ENCODE measurements at places on chromosomes 3 and 15.
A peak's percentile ranks its signal among the peaks of the same experiment; 100 is the strongest.

- no peak for DNase-seq
Measured at GRCh38 chr3:82783194-82783593, 1021.7 kb upstream of the GBE1 start.

DNA sequence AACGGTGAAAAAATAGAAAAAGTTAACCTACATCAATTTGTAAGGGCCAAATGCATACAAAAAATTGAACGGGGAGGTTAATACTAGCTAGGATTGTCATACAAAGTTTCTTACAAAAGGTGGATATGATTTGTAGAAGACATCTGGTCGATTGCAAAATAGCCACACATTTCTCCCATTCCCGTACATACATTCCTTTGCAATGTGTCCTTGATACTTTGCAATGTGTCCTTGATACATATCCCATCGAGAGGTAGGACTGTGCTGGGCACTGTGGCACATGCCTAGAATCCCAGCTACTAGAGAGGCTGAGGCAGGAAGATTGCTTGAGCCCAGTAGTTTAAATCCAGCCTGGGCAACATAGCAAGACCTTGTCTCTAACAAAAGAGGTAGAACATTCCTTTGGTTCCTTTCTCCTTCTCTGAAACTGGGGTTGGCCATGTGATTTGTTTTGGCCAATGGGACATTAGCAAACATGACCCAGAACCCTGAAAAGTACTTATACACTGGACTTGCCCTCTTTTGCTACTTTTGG, 9.5 kb downstream of the TTBK2 start:
- no peak for DNase-seq

GRCh38 chr3:32460031-32460749, 42.5 kb downstream of the CMTM6 start:
- DNase-seq, result no peak

DNA sequence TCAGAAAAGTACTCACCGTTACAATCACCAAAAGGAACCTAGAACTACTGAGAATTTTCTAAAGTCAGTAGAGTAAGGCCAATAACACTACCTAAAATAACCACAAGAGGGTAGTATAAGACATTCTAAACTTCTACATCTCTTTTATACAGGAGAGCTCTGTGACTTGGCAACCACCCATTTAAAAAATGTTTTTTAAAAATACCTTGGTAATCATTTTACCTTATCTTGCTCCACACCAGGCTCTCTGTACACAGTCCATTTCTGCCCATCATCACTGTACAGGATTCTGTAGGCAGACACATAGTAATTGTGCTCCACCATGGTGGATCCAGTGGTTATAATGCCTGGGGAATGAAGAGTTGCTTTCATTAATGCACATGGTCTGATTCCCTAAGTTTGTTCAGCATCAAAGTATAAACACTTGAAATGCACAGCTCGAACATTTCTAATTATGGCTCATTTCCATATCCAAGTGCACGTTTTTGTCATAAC, 54.5 kb downstream of the ST3GAL6 start:
- DNase-seq, result no peak

DNA sequence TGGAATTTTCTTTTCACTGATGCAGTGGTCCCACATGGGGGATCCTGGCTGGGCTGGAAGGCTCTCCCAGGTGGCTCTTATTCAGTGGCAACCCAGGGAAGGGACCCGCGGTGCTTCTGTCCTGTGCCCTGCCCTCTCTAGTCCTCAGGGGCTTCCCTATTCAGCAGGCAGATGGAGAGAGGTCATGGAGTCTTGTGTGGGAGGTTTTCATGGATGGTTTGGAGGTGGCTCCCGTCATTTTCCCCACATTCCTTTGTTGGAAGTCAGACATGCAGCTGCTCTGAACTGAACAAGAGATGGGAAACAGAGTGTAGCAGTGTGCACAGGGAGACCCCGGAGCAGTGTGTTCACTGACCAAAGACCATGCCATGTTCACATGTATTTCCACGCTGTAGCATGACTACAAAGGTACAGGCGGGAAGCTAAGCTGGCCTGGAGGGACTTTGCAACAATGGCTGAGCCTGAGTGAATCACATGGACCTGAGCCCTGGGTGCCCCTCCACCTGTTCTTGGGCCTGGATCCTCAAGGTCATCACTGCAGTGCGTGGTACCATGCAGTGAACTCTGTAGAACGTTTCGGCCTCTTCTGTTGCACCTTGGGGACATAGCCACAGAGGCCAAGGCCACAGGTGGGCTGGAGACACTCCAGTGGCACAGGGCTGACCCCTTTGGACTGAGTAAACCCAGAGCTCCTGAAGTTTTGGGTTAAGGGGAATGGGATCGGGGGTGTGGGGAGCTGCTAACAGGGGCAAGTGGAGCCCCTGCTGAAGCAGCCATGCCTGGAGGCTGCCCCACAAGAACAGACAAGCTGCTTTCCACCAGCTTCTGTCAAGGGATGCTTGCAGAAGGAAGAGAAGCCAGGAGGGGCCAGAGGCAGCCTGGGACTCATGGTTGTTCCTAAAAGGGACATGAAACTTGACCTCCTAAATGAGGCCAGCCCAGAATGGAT, 123.0 kb downstream of the ASB7 start:
- peak; percentile 45 for DNase-seq

GRCh38 chr15:92796161-92796611, 103.9 kb upstream of the CHD2 start:
- DNase-seq, result no peak

DNA sequence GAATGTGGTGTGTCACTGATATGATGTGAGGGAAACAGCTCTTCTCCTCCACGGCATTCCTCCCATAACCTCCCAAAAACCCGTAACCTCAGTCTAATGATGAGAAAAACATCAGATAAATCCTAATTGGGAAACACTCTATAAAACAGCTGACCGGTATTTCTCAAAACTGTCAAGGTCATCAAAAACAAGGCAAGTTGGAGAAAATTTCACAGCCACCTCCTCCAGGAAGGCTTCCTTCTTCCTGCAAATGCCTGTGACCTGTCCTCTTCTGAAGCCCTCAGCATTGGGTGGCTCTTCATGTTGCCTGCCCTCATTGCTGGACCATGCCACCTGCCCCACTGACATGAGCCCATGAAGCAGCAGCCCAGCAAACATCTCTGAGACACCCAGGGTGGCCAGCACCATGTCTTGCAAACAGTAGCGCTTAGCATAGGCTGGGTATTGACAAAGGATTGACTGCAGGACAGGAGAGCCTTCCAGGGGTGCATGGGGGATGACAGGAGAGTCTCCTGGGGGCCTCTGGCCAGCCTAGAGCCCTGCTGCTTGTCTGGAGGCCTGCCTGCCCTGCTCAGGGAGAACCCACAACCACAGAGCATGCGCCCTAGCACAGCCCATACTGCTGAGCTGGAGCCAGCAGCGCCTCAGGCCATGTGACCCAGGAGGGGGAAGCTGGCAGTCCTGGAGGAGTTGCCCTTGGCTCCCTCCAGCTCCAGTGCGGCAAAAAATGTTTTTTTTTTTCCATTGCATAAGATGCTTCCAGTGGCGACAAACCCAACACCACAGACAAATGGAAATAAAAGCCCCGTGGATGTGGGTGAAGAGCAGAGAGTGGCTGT, 49.7 kb downstream of the XXYLT1 start:
- no peak for DNase-seq

DNA sequence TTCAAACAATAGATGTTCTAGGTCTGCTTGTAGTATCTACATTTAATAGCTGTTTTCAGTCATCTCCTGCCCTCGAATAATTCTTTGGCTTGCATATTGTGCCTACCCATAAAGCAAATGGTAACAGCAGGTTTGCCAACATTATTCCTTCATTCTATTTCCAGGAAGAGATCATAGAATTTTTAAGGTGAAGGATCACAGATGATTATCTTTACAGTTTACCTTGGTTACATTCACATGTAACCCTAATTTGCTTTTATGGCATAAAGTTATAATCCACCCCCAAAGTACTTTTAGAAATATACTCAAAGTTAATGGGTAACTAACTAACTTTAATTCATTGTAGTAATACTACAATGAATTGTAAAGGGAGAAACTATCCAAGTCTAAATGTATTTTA, 315.5 kb downstream of the NSUN3 start:
- no peak for DNase-seq

DNA sequence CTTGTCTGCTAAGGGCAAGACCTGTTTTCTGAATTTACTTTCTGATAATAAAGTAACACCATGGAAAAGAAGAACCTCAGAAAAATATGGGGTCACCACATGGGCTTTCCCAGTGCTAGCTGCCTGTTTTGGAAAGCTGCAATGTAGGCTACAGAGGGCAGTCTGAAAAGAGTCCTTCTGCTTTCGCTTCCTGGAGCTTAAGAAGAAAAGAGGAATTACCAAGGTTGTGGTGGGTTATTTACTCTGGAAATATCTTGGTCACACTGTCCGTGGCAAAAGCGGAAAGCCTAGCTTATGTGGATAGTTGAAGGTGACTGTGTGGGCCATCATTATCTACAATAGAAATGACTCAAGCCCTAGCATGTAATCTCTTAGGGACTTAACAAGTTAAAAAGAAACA, 31.7 kb upstream of the IP6K2 start:
- no peak for DNase-seq

- no peak for DNase-seq
Measured at GRCh38 chr3:43413676-43414368, 127.5 kb downstream of the SNRK start.

DNA sequence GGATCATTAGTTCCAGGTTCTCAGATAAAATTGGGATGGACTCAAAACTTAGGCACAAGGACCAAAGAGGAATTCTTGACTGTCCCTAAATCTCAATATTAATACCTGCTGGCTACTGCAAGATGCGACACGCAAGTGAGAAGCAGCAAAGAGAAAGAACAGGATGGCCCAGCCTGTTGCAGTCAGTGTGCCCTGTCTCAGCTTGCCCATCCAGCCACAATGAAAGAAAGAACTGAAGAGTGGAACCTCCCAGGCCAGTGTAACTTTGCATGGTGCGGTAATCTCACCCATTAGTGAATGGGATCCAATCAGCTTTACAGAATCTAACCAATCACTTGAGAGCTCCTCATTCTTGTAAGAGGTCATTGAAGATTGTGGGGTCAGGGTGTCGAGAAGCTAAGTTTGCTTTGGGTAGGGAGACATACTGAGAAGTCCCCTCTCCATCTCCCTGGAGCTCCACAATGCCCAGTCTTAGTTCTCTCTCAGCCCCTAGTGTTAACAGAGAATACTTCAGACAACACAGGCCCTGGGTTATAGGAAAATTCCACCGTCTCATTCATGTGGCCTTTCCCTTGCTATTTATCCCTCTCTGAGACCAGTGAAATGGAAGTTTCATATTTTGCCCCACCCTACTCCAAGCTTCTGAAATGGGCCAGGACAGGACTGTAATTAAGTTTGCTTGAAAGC, 3.2 kb upstream of the SLC9A9 start:
- no peak for DNase-seq

GRCh38 chr3:53969086-53969485, 77.4 kb upstream of the SELENOK start:
- DNase-seq, result no peak

- no peak for DNase-seq
Measured at GRCh38 chr3:16800361-16800760, 84.4 kb upstream of the PLCL2 start.

DNA sequence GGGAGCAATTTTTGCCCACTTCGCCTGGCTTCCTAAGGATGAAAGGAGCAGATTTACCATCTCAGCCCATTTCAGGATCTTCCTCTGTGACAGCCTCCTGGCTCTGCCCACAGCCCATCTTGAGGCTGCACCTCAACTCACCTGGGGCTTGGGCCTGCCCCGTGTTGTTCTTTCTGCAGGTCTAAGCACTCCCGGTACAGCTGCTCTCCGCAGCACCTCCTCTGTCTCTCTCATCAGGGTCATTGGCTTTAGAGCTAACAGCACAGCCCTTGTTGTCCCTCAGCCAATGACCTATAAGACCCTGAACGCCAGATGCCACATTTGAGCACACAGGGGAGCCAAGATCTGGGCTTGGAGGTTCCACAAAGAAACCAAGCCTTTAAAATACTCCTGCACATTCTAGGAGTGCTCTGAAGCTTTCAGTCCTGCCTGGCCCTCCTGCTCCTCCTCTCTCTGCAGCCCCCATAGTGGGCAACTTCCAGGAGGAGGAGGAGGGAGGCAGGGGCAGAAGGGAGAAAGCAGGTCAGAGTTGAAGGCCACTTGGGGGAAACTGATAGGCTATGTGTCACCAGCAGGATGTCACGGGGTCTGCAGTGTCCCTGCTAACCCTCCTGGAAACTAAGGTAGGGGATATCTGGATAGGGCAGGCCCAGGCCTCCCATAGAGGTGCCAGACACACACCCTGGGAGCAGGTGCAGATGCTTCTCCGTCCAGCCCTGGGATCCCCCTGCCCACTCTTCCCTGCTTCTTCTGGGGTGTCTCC, 115.6 kb downstream of the ETFA start:
- no peak for DNase-seq

GRCh38 chr15:68285259-68285980, 7.9 kb downstream of the FEM1B start:
- DNase-seq, result no peak

- DNase-seq, result no peak
Measured at GRCh38 chr3:16511681-16512434, 1.6 kb downstream of the RFTN1 start.

DNA sequence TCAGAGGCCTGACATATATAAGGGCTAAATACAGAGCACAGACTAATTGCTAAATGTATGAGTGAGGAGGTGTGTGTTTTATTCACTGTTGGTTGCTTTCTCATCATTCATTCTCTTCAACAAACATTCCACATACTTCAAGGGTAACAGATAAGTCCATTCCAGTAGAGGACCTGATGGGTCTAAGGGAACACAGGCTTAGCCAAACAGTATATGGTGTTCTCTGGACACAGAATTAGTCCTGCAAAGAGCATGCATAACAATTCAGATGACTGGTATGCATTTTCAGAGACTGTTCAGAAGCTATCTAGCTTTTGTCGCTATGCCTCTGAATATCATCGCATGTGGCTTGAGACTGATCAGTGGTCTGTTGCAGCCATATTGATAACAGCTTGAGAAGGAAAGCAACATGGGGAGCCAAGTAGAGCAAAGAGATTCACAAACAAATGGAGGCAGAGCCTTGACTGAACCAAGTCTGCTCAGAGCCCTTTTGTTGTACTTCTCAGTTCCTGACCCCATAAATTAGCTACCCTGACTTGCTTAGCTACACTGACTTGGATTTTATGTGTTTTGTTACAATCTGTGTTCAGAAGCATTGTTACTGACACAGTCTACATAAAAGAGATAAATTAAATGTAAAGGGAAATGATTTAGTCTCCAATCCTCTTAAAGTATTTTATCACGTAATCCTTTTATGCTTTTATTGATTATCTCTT, 1178.7 kb downstream of the ROBO1 start:
- DNase-seq, result no peak

- DNase-seq, result no peak
Measured at GRCh38 chr15:53437366-53437765, 322.1 kb downstream of the WDR72 start.

GRCh38 chr3:157127268-157127667, 32.7 kb downstream of the CCNL1 start:
- no peak for DNase-seq

- DNase-seq, result no peak
Measured at GRCh38 chr15:63076714-63077046, 34.1 kb downstream of the TPM1 start.

All from RWPE2 (cell line).